ENCODE measurements at places on chromosomes 4 and X.

- no peak for DNase-seq
Observed at GRCh38 chr4:115325836-115326235, 212.4 kb upstream of the NDST4 start.

DNA sequence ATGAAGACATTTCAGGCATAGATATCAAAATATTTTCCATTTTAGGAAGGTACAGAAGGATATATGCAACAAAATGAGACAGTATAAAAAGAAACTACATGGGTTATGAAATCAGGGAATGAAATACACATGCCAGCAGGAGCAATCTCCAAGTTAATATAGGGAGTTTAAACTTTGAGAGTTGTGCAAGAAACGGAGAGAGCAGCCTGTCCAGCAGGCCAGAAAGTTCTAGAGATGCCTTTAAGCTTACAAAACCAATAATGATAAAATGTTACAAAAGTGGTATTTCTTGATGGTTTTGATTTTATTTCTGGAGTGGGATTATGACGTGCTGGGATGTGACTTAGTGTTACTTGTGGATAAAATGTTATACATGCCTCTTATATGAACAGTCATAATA, 2047.9 kb downstream of the ARAP2 start:
- DNase-seq: no peak

DNA sequence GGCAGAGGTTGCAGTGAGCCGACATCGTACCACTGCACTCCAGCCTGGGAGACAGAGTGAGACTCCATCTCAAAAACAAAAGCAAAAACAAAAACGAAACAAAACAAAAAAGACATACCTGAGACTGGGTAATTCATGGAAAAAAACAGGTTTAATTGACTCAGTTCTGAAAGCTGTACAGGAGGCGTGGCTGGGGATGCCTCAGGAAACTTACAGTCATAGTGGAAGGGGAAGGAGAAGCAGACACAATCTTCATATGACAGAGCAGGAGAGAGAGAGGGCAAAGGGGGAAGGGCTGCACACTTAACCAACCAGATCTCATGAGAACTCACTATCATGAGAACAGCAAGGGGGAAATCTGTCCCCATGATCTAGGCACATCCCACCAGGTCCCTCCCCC, 229.5 kb downstream of the STK32B start:
- DNase-seq: no peak

DNA sequence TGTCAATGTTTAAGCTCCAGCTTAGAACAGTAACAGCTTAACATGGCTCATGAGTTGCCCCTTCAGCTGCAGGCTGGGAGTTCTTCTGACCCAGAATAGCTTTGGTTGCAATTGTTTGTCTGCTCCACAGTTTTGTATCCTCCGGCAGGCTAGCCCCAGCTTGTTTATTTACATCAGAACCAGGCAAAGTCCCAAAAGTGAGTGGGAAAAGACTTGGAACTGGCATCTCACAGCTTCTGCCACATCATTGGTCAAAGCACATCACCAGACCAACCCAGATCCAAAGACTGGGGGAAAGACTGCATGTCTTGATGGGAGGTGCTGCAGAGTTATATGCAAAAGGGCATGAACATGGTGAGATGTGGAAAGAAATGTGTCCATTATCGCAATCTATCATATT, 231.2 kb upstream of the CPEB2 start:
- no peak for DNase-seq

DNA sequence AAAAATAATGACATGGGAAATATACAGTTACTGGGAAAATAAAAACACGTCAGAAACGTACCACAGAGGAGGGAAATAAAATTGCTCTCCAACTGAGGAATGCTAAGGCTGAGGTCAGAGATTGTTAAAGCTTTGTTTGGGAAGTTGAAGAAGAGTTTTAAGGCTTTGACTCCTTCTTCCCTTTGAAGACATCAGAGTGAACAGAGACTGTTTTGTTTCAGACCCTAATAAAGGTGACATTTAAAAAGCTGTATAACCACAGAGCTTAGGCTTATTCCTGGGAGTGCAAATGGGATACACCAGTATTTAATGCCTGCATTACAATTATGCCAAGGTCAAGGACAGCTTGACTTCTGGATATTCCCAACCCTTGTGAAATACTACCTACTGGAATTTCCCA, 102.8 kb downstream of the TRIML1 start:
- no peak for DNase-seq

DNA sequence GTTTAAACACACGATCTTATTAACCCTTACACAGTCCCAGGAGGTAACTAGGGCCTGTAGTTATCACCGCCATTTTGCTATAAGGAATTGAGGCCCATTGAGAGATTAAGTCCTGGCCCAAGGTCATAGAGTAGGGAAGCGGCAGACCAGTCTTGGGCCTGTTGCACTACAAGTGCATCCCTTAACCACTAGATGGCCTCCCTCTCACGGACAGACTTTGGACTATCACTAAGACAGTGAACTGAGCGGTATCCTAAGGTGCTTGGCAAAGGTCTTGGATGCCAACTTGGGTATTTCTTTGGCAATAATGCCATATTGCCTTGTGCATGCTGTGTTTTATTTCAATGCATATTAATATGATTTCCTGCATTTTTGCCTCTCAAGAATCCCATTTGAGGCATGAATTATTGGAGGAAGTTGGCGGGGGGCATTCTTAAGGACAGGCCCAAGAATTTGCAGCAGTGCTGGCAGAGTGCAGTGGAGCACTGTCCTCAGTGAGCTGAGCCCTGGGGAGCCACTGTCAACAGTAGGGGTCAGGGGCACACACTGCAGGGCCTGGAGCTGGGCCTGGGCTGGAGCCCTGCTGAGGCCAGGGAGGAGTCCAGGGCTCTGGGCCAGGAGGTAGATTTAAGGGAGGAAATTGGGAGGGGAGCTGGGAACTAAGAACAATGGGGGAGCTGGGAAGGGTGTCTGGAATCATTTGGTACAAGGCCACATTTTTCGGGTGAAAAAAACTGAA, 147.4 kb downstream of the SMIM20 start:
- no peak for DNase-seq

- DNase-seq: no peak
Observed at GRCh38 chrX:139692908-139693307, 15.1 kb downstream of the MCF2 start.

GRCh38 chr4:7186031-7186430, 6.3 kb upstream of the SORCS2 start:
- no peak for DNase-seq
